Frontal cortex (tissue), 4 donors: ENCODE measurements at places on chromosomes 1 and 21. TPM values are rescaled to one million over a fixed set of nuclear protein-coding genes. Genes with fewer than 3 reads are reported as not detected.

- DNase-seq: no peak
Measured at GRCh38 chr1:12626888-12627287, 8.9 kb upstream of the DHRS3 start.

DNA sequence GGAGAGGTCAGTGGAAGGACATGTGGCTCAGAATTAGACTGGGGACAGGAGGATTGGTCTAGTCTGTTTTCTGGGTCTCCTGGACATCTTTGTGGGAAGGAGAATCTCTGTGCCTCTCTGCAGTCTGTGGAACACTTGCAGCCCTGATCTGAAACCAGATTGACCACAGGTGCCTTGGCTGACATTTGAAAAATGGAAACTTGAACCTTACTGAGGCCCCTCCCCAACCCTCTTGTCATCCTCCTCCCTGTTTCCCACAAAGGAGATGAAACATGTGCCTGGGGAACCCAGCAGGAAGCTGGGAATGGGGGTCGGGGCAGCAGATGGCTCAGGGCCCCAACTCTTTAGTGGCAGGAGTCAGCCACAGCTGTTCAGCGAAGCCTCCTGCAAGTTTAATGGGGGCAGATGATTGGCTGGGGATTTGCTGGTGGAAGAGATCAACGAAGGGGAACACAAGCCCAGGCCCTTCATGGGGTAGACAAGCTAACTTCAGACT lies 18.1 kb downstream of the VASH2 start:
- DNase-seq: no peak

- no peak for DNase-seq
Measured at GRCh38 chr1:229689904-229690303, 63.9 kb downstream of the URB2 start.

DNA sequence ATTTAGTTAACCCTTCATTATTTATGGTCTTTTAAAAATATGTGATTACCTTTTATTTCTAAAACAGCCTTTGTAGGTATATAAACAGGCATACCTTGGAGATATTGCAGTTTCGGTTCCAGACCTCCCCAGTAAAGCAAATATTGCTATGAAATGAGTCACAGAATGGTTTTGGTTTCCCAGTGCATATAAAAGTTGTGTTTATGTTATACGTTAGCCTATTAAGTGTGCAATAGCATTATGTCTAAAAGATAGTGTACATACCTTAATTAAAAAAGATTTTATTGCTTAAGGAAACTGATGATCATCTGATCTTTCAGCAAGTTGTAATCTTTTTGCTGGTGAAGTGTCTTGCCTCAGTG lies 44.1 kb downstream of the XCL2 start:
- DNase-seq: no peak

DNA sequence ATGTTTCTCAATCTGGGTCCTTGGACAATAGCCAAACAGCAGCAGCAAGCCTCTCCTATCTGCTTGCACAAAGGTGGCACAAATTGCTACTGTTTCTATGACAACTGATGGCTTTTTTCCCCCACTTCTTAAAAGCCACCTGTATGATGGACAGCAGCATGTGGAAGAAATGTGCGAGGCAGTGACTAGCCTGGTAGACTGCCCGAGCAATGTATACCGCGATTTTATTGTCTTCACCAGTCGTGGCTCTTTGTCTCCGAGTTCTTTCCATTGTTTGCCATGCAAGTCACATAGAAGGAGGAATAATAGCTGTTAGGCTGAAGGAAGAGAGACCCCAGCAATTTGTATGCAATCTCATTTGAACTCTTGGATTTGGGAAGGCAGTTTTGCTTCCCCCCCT lies 79.4 kb downstream of the S1PR1 start:
- no peak for DNase-seq

DNA sequence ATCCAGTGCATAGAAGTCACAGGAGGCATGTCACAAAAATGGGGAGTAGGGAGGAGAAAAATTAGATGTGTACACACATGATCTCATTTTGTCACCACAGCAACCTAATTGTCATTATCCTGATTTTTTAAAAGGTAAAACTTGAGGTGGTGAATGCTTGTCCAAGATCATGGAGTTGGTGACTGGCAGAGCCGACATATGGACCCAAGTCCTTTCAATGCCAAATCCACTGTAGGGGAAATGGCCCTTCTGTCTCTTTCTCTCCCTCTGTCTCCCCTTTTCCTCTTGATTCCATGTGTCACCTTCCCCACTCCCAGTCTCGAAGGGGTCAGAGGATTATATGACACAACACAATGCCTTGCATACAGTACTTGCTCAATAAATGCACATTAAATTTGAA lies 65.7 kb upstream of the JUN start:
- DNase-seq: no peak

DNA sequence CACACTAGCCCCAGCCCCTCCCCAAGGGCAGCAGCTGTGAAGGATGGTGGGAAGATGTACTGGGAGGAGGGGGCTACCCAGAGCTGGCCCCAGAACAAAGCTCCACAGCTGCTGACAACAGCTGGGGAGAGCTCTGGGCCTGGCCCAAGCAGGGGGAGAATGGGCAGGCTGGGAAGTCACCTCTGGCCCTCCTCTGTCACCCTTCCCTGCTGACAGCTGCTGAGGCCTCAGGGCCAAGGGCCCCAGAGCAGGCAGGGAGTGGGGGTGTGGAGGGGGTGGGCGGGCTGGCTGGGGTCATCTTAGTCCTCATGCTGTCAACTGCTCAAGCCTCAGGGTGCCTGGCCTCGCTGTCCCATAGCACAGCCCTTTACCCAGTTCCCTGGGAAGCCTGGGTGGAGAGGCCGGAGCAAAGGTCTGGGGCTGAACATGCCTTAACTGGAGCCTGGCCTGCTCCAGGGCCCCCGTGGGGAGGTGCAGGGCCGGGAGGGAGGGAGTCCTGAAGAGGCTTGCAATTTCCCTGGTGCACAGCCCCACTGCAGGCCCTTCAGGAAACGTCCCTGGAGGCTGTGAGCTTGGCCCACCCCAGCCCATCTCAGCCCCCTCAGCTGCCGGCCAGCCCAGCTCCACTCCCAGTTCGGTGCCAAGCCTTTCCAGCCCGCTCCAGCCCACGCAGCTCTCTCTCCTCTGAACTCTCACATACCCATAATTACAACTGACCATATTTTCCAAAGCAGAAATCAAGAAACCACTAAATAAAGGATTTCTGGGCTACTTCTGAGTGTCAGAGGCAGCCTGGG lies 25.7 kb downstream of the HSPG2 start:
- DNase-seq: no peak

Gene IFI44L
- 7.3 TPM for total RNA-seq

Gene DCST1
- total RNA-seq: not detected
